ENCODE measurements at places on chromosomes 5 and 9.

DNA sequence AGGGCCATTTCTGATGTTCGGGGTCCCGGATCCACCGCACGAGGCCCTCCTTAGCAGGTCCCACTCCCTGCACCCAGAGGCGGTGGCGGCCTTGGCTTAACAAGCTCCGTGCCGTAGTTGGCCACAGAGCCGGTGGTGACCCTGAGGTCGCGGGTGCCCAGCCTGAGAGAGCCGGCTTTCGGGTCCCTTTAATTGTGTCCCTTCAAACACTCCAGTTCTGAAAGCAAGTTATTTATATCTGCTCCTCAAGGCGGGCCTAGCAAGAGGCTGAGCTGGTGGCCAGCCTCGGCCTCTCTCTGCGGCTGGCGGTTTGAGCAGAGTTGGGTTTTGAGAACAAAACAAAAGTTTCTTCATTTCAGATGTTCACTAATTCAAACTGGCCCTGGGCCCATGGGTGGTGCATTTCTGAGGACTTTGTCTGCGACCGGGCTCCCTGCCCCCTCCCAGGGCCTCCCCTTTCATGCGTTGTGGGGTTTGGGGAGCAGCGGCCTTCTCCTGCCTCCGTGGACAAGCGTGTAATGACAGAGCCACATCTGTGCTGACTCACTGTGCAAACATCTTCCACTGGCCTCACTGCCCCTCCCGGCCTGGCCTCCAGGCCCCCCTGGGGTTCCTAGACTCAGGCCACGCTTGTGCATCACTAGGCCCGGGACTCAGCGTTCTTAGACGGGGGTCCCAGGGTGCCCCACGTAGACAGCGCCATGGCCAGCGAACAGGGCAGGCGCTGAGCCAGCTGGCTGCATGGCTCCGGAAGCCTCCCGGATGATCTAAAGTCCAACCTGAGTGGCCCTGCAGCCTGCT lies 49.4 kb upstream of the COL5A1 start:
- DNase-seq: no peak

DNA sequence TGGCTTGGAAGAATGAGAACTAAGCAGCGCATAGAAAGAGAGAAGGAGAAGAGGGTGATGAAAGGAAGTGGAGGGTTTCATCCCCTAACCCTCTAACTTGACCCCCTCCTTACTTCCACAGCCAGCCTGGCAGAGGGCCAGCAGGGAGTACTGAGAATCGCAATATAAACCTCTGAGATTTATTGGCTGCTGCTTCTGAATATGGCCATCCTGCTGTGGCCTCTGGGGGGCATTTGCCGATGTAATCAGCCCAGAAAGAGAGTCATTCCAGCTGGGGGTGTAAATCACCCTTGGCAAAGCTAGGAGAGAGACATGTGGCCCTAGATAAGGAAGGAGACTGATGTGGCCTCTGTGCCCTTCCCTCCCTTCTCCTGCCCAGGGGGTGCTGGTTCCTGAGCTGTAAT lies 960 bp upstream of the GFRA3 start:
- no peak for DNase-seq

- no peak for DNase-seq
Measured at GRCh38 chr5:52837591-52838001, 49.9 kb downstream of the ITGA1 start.

- DNase-seq: no peak
Measured at GRCh38 chr5:140398379-140398811, 3.2 kb upstream of the ANKHD1 start.

GRCh38 chr5:172841-173251 lies 18.4 kb upstream of the LRRC14B start:
- no peak for DNase-seq

GRCh38 chr5:1118231-1118698 lies 6.4 kb upstream of the SLC12A7 start:
- peak; percentile 30 for DNase-seq

DNA sequence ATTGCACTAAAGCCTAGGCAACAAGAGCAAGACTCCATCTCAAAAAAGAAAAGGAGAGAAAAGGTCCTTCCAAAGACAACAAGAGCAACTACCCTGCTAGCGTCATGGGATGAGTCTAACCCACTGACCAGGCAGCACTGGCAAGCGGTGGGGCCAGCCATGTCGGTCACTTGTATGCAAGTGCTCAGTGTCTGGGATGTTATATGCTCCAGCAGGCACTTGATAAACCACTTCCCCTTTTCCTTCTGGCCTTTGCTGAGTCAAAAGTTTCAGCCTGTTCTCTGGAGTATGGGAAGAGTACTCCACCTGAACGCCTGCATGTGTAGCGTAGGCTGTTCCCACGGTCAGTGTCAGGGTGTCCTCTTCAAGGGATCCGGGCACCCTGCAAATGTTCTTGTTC lies 9.2 kb upstream of the MXD3 start:
- DNase-seq: no peak

DNA sequence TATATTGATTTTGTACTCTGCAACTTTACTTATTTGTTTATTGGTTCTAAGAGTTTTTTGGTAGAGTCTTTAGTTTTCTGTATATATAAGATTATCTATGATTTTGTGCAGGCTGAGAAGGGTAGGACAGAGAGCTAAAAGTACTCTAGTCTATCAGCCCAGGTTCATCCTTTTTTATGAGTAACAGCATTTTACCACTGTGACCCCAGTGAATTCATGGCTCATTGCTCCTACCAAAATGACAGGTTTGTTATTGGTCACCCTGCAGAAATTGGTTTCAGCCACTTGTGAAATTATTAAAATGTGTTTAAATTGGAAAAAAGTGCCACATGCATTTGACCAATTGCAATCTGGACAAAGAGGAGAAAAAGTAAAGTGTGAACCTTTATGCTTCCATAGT lies 421.4 kb upstream of the DAB2 start:
- DNase-seq: no peak

GRCh38 chr9:4661611-4662010 lies 483 bp upstream of the PLPP6 start:
- DNase-seq: no peak

DNA sequence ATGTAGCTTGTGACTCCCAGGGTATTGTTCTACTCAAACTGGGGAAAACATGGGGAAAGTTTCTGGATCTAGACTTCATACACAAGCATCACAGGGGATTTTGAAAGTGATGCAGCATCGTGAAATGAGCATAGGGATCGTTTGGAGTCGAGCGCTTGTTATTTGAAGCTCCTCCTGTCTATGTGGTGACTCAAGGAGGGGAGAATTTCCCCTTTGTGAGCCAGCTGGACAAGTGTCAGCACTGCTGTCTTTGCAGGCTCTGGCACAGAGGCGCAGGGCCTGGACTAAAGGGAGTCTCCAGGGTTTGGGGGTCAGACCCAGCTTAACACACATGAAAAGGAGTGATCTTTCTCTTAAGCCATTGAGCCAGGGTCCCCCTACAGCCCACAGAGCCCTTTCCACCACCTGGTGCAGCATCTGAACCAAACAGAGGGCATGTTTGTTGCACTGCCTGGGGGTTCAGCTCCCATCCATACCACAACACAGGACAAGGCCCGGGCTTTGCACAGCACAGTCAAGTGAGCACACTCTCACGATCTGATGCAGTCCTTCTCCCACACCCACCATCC lies 51.0 kb downstream of the IRF1 start:
- no peak for DNase-seq

DNA sequence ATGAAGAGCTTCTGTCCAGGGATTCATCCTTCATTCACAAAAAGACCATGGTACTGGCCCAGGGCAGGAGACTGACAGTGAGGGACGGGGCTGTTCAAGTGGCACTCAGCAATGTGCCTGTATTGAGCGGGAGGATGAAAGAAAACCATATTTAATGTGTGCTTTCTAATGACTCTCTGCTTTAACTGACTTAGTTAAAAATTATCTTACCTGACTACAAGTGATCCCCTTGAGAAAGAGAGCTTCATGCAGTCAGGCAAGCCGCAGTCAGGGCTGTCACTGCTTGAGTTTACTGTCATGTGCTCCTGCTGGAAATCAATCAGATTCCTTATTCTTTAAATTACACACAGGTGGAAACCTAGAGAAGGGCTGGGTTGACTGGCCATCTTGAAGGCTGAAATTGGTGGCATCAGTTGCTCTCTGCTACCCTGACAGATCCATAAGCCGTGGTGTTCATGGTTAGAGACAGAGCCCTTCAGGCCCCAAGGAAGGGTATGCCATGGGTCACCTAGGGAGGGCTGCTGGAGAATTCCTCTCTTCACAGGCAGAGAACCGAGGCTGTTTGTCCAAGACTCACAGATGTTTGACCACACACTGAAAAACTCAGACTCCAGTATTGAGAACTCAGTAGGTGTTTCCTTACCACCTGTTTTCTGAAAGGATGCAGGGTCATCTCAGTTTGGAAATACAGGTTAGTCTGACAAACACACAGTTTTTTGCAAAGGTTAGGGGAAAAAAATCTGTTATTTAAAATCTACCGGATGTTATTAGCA lies 70.9 kb downstream of the TRIO start:
- no peak for DNase-seq

- no peak for DNase-seq
Measured at GRCh38 chr9:128782669-128783068, 4.4 kb upstream of the TBC1D13 start.

DNA sequence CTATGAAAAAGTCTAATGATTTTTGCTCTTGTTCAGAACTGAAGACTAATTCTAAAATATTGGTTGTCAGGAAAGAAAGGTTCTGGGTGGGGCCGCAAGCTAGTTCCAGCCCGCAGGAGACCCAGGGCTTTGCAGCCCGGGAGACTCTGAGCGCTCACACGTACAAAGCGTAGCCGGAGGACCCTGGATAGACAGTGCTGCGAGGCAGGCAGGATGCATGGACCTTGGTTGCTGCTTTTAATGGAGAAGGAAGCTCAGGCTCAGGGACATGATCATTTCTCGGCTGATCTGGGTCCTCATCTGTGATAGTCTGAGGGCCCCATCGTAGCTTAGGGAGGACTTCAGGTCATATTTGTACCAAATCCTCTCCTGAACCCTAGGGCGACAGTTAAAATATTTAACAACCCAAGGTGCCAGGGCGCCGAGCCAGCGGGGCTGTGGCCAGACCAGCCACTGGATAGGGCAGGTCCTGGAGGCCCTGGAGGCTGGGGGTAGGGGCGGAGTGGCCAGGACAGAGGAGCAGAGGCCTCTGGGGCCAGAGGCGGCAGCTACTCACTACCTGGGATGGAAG lies 70.1 kb upstream of the UNC5A start:
- no peak for DNase-seq

GRCh38 chr5:31415009-31415923 lies 116.6 kb downstream of the DROSHA start:
- no peak for DNase-seq

GRCh38 chr5:171295299-171295698 lies 13.7 kb upstream of the TLX3 start:
- DNase-seq: no peak

- DNase-seq: peak; percentile 64
Measured at GRCh38 chr9:6007770-6008168, 7.7 kb downstream of the RANBP6 start.

DNA sequence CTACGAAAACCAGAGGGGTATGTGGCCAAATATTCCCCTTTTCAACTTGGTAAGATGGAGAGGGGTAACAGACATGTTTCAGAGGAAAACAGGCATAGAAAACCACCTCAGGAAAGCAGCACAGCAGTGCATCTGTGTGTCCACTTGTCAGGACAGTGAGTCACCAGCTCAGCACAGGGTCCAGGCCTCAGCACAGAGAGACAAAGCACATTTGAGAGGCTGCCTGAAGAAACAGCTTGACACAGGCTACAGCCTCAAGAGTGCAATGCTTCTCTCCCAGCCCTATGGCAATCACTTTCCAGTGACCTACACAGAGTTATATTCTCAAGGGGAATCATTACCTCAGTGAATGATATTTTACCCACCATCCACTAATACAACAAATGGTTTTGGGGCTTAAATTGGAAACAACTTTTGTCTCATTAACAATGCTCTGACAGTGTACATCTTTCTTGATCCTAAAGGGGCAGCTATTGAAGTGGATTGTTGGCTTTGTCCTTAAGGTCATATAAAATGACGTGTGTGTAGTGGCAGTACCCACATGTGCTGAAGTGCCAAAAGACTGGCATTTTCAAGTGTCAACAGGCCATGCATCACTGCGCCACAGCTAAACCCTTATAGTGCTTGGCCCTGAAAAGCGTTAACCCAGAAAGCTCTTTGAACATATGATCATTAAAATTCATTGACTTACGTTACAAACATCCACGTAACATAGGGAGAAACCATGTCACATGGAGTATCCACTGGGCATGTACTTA lies 46.4 kb downstream of the ERMP1 start:
- DNase-seq: no peak

- DNase-seq: no peak
Measured at GRCh38 chr5:180340856-180341255, 12.3 kb downstream of the GFPT2 start.

- DNase-seq: peak; percentile 13
Measured at GRCh38 chr5:138212828-138213160, 329 bp downstream of the CDC23 start.

GRCh38 chr5:55440188-55440646 lies 94.5 kb downstream of the PLPP1 start:
- DNase-seq: no peak

GRCh38 chr5:373710-374602 lies 52.4 kb downstream of the AHRR start:
- DNase-seq: peak; percentile 58

DNA sequence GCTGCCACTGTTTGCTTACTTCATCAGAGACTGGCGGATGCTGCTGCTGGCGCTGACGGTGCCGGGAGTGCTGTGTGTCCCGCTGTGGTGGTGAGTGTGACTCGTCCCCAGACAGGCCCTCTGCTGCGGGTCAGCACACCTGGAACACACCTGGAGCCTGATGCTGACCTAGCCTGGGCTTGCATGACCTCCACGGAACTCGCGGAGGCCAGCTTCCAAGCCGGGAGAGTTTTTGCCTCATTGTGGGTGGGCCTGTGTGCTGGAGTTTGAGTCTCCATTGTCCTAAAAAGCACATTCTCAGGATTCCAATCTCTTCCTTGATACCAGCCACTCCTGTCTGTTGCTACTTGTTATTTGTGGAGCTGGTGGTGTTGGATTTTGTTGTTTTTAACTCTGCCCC lies 28.1 kb downstream of the SLC22A4 start:
- no peak for DNase-seq

GRCh38 chr9:136672431-136673087 lies 9.8 kb downstream of the EGFL7 start:
- no peak for DNase-seq

DNA sequence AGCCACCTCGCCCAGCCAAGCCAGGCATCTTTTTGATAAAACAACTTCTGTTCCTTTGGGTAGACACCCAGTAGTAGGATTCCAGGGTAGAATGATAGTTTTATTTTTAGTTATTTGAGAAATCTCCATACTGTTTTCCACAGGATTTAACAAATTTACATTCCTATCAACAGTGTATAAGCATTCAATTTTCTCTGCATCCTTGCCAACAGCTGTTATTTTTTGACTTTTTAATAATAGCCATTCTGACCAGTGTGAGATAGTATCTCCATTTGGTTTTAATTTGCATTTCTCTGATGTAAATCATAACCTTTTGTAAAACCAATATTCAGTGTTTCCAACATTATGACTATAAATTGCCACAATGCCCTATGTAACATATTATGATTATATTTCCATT lies 28.2 kb upstream of the CCNB1 start:
- no peak for DNase-seq

GRCh38 chr5:111308951-111309350 lies 84.8 kb downstream of the CAMK4 start:
- DNase-seq: no peak

GRCh38 chr5:113118765-113119164 lies 142.2 kb downstream of the DCP2 start:
- DNase-seq: no peak

GRCh38 chr5:1392261-1392660 lies 47.4 kb upstream of the CLPTM1L start:
- DNase-seq: no peak

GRCh38 chr9:7237473-7238246 lies 479.9 kb downstream of the KDM4C start:
- no peak for DNase-seq

All from ACHN (cell line).